ENCODE measurements at places on chromosomes 16 and 17.

GRCh38 chr16:89104930-89105571, 11.4 kb downstream of the ACSF3 start:
- no peak for DNase-seq

DNA sequence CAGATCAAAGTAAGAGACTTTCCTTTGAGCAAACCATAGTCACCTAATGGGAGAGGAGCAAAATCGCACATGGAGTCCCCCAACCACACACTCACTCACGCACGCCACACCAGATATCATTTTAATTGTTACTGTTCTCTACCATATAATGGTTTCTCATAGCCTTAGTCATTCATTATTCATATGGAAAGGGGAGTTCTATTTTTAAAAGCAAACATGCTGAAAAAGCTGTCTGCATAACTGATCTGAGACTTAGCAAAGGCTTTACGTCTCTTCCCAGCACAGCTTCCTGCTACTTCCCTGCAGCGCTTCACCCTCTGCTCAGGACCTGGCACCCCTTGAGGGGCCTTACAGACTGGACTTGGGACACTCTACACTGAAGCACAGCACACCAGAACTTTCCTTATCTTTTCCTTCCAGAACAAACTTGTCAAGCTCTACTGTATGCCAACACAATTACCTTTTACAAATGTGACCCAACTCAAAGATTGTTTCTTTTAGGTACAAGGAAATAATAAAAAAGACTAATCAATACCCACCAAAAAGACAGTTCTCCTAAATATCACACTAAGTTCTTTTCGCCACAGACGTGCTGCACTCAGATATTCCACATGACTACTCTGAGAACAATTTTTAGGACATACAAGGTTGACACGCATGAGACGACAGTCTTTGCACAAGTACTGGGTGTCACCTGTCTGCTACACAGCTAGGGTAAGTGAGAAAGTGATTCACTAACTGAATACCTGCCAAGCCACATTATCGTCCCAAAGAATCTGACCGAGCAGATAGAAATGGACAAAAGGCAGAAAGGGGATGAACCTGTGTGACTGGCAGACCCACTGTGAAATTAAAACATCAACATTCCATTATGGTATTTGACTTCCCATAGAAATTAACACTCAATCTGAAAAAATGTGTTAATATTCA, 21.5 kb downstream of the SRP68 start:
- no peak for DNase-seq

- peak; percentile 45 for DNase-seq
Observed at GRCh38 chr17:59972778-59973177, 8.2 kb upstream of the RNFT1 start.

DNA sequence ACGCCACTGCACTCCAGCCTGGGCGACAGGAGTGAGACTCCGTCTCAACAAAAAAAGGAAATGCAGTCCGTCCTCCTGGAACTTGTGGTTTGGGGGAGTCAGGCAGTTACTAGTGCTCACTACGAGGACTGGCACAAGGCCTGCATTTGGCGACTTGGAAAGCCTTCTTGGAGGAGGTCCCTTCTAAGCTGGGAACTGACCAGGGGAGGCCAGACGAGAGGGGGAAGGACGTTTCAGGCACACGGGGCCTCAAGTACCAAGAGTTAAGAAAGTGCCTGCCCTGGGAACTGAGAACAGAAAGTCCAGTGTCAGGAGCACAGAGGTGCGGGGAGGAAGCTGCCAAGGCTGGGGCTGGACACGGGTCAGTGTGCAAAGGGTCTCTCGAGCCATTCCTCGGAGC, 89.9 kb downstream of the ABR start:
- DNase-seq = no peak

DNA sequence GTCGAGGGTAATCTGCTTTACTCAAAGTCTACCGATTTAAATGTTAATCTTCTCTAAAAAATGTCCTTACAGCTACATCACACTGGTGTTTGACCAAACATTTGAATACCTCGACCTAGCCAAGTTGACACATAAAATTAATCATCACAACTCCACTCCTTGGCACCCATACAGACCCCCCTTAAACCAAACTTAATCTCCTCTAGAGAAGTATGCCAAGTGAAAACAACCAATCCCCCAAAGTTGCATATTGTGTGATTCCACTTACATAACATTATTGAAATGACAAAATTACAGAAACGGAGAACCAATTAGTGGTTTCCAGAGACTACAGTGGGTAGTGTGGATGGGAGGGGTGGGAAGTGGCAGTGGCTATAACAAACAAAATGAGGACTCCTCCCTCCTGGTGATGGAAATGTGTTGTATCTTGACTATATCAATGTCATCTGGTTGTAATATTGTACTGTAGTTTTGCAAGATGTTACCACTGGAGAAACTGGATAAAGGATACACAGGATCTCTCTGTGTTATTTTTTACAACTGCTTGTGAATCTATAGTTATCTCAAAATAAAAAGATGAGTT, 39.4 kb downstream of the CAPNS2 start:
- DNase-seq = peak; percentile 41

DNA sequence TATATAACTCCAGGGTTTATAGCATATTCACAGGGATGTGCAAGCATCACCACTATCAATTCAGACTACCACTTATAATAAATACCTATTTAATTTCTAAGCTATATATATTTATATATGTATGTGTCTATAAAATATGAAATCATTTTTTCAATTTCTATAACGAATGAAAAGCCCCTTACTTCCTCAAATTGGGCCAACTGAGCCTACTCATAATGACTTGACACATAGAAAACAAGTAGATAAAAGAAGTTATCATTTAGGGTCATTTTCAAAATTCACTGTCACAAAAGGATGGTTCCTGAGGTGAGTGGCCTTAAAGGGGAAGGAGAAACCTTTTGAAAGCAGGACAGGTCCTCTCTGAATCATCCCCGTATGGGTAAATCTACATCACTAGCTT, 114.1 kb downstream of the ADCY9 start:
- no peak for DNase-seq

DNA sequence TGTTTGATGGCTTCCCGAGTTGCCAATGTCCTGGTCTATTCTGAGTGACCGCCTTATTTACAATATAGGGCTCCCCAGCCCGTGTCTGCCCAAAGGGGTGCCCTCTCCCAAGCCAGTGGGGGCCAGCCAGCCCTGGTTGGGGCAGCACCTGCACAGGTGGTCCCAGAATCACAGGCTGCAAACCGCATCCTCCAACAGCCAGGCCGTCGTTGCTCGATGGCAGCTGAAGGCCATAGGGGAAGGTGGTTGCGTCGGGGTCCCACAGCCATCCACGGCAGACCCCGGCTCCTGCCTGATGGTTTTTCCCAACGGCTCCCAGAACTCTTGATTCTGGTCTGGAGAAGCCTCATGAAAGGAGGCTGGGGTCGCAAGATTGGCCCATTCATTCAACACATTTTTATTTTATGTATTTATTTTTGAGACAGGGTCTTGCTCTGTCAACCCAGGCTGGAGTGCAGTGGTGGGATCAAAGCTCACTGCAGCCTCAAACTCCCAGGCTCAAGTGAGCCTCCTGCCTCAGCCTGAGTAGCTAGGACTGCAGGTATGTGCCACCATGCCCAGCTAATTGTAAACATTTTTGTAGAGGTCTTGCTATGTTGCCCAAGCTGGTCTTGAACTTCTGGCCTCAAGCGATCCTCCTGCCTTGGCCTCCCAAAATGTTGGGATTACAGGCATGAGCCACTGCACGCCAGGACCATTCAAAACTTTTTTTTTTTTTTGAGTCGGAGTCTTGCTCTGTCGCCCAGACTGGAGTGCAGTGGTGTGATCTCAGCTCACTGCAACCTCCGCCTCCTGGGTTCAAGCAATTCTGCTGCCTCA, 79.0 kb upstream of the TOB1 start:
- DNase-seq = no peak

DNA sequence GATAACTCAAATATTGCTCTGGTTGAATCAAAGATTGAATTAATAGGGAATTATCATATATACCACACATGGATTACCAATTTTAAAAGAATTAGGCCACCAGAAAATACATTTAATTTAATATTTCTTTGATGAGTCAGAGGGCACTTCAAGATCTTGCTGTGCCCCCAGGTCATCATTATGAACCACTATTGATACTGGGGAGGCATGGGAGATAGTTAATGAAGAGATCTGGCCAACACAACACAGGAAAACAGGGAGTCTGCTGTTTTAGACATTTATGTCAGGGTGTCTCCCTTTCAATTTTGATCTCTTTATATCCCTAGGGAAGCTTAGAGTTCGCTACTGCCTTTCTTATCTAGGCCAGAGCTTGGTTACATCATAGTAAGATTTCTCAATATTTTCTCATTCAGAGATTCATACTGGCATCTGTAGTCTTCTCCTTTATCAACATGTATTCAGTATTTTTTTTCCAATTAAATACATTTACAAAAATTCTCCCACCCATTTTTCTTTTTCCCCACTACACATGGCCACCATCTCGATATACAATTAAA, 158.3 kb upstream of the ZFHX3 start:
- DNase-seq = no peak

GRCh38 chr17:66730461-66730923, 104.4 kb upstream of the CACNG5 start:
- peak; percentile 26 for DNase-seq

GRCh38 chr17:17417718-17418181, 59.0 kb upstream of the MED9 start:
- no peak for DNase-seq

- DNase-seq = no peak
Observed at GRCh38 chr17:5686074-5686635, 101.8 kb upstream of the NLRP1 start.

Measured in fibroblast of skin of scalp (primary cell).